ENCODE measurements at places on chromosomes 11 and 22.

DNA sequence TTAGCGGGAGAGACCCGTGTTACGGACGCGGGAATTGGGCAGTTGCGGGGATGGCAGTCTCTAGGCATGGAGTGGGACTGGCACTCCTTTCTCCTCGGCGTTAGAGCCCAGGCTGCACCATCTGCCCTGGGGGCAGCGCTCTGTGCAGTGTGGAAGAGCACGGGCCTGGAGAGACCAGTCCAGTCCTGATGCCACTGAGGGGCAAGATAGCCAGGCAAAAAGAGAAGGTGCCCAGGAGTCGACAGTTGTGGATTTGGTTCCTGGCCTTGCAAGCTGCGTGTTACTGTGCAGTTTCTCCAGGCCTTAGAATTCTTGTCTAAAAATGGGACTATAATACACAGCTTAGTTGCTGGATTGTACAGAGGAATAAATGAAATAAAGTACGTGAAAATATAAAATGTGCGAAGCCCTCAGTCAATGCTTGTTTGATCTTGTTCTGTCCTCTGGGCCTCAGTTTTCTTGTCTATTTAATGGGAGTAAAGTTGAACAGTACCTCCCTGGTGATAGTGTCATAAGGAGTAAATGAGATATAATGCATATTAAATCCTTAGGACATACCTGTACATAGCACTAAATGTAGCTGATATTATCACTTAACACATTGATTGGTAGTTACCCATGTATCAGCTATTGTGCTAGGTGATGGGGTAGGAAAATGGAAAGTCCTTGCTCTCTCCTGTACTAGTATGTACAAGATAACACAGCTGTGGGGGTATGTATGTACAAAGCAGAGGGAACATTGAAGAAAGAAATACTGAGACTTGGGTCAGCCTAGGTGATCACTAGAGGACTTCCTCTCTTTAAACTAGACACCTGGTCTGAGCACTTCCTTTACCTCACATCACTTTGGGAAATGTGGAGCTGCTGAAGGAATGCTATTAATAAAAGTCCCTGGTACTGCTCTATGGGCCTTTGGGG is 1.2 kb downstream of the ATXN10 start:
- DNase-seq = no peak

GRCh38 chr11:11038352-11038751 is 180.5 kb upstream of the ZBED5 start:
- no peak for DNase-seq

DNA sequence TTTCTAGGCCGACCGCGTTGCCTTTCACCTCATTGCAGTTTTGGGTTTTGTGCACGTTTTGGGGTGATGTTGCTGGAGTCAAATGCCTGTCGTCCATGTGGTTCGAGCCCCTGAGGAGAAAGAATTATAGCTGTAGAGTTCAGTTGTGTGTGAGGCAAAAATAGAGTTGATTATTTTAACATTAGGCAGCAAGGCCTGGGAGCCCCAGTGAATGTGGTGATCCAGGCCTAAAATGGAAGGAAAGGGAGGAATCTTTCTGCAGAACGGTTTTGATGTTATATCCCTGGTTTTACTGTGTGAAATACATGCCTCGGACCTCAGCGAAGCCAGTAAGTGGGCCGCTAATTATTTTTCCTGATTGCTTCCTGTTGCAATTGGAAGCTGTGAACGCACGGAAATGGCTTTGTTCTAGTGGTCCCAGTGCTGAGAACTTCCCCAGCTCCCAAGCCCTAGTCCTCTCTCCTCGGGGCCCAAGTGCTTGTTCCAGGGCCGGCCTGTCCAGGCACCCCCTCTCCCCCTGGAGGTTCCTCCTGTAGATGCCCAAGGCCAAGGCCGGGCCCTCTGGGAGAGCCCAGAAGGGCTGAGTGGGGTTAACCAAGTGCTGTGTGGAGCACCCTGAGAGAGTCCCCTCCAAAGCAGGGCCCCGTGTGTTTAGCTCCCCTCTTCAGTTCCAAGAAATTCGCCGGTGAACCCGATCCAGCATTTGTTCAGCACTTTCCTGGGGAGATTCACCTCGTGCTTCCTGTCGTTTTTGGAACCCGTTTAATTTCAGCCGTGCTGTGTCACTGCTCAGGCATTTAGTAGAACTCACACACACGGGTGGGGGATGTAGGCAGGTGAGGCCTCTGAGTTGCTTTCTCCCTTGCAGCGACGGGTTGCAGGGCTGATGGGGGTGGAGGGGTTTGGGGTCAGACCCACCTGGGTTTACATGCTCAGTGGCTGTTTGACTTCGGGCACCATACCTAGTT is 2.1 kb downstream of the LRP5 start:
- no peak for DNase-seq

- peak; percentile 55 for DNase-seq
These were observed at the start of gene SCGB1D2 for GRCh38 chr11:62242021-62242420. Gene SCGB1D2 (plus strand): TSS chr11:62242239. CDS start chr11:62242308, 69 bp downstream.

DNA sequence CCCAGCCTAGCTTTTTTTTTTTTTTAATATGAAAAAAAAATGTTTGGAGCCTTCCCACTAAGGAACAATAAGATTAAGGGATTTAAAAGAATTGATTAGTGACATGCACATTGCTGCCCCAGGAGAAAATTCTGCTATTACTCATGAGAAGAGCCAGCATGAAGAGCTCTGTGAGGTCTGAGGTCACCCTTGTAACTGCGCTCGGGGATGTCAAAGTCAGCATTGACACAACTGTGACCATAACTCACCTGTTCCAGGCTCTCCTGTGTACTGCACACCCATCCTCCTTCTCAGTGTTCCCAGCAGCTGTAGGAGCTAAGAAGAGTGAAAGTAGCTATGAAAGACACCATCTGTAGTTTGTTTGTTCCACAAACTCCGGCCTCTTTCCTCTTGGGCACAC is 109.8 kb upstream of the FGF3 start:
- DNase-seq = no peak

DNA sequence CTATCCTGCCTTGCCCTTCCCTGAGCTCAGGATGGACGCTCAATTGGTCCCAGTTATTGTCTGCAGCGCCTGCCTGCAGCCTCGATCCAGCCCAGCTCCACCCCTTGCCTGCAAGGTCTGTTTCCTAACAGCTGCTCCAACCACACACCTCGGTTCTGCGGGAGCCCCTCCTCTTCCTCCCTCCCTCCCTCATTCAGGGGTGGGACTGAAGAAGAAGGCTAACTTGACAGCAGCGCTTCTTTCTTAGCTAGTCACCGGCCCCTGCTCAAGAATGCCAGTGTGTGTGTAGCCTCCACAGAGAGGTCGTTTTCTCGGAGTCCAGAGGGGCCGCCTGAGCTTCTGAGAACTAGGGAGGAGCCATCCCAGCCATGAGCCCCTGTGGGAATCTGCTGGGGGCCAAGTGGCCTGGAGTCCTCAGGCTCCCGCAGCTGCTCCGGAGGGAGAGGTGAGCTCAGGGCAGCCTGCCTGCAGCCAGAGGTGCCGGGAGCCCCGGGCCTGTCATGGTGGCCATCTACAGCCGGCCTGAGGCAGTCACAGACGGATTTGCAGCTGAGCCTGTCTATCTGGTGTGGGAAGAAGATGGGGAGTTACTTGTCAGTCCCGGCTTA is 36.1 kb downstream of the LIMK2 start:
- DNase-seq = peak; percentile 71

GRCh38 chr22:42174062-42174461 is 43.5 kb upstream of the CYP2D6 start:
- no peak for DNase-seq
